ENCODE measurements at places on chromosomes 11 and 22.
A peak's percentile ranks its signal among the peaks of the same experiment; 100 is the strongest.

DNA sequence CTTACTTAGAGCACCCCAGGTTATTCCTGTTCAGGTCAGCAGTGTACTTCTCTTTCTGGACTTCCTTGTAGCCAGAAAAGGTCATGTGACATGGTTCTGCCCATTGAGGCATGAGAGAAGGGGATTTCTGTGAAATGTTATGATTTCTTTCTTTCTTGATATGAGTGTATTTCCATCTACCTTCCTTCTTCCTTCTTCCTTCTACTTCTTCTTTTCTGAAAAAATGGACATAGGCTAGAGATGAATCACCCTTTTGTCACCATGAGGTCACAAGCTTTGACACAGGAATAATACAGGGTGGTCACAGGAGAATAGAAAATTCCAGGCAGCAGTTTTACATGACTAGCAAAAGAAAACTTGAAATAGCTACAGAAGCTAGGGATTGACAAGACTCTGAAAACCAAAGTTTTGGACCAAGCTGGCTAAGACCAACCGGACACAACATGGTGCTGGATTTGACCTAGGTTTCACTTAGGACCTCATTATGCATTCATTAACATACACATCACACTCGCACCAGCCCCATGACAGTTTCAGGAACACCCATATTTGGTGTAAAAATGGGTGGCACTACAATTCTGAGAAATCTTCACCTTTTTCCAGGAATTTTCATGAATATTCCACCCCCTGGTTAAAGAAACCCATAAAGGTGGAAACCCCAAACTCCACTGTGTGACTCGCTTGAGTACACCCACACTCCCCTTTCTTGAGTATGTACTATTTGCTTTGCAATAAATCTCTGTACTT lies 21.2 kb upstream of the MAP6 start:
- DNase-seq = no peak

DNA sequence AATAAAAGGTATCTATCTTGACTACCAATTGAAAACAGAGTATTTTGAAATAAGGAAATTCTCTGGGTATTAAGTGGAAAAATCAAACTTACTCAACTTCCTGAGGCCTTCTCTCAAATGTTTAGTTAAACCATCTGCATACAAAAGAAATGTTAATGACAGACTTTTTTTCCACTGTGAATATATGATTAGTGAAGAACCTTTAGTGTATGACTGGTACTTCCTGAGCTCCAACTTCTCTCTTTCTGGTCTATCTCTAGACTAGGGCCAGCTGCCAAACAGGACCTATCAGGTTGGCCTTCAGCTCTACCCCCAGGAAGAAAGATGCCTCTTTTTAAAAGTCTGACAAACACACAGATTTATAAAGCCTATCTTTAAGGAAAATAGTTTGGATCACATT lies 68.8 kb upstream of the SCUBE2 start:
- DNase-seq = no peak

DNA sequence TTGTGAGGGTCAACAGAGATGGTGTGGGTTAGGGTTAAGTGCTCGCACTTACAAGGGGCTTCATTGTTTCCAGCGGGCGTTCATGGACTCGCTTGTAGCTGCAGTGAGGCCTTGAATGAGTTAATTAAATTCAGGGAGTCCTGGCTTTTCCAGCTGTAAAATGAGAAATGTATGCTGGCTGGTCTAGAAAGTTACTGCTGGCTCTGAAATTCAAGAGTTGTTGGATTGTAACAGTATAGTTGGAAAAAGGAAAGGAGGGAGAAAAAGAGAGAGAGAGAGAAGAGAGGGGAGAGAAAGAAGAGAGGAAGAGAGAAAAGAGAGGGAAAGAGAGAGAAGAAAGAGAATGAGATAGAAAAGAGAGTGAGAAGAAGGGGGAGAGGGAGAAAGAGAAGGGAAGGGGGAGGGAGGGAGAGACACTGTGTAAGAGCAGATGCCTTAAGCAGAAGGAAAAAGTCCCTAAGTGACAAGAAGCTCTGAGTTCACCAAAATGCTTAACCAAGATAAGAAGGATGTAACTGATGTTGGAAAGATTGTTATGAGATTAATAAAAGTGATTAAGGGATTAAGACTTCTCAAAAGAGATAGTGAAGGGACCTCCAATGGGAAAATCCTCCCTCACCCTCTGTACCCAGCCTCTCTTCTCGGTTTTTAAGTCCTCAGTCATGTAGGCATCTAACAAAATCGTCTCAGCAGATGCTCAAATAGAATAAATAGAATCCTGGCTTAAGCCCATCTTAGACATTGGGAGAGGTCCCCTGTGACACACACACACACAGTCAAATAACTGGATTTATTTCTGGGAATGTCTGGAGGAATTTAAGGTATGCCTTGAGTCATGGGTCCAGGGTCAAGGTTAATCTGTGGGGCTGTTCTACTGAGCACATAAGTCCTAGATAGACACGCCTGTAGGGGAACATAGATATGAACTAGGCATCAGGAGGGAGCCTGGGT lies 477.9 kb downstream of the MIAT start:
- DNase-seq = no peak

DNA sequence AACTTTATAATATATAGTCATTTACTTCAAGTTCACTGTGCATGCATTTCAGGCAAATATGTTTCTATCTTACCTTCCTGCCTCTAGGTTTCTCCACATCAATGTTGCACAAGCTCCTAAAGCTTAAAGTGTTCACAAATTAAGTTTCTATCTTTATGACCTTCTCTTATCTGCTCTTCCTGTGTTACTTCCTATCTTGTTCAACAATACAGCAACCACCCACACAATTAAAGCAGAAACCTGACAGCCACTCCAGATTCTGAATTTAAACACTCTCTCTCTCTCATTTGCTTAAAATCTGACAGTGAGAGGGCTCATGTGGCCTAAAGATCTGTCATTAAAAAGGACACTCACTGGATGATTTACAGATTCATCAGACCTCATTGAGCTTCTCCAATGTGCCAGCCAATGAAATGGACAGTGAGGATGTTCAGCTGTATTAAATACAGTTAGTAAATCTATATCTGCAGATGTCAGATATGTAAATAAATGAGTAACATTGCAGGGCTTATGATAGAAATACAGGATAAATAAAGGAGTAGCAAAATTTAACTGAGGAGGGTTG lies 10.9 kb downstream of the PDGFD start:
- DNase-seq = no peak

DNA sequence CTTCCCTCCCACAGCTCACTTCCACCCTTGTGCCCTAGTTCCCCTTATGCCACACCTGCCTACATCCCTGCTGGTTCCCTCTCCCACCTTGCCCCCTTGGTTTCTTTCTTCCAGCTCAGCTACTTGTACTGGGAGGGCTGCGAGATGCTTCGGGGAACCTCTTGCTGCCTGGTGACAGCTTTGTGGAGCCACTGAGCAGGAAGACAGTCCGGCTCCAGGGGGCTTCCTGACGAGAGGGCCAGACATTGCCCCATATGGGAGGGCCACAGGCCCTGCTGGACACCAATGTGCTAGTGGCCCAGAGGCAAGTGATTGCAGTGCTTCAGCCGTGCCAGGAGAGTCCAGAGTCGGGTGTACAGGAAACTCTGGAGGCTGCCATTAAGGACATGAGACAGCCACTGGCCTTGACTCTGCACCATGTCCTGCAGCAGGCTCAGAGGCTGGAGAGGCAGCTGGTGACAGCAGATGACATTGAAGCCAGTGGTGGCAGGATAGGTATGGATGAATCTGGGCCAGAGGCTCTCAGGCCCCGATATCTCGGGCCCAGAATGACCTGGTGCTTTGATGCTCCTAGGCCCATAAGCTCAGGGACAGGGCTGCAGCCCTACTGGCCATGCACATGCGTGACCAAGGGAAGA lies 54.3 kb downstream of the BTG4 start:
- no peak for DNase-seq

- DNase-seq = no peak
Observed at GRCh38 chr11:134330611-134331353, 1.0 kb upstream of the GLB1L2 start.

DNA sequence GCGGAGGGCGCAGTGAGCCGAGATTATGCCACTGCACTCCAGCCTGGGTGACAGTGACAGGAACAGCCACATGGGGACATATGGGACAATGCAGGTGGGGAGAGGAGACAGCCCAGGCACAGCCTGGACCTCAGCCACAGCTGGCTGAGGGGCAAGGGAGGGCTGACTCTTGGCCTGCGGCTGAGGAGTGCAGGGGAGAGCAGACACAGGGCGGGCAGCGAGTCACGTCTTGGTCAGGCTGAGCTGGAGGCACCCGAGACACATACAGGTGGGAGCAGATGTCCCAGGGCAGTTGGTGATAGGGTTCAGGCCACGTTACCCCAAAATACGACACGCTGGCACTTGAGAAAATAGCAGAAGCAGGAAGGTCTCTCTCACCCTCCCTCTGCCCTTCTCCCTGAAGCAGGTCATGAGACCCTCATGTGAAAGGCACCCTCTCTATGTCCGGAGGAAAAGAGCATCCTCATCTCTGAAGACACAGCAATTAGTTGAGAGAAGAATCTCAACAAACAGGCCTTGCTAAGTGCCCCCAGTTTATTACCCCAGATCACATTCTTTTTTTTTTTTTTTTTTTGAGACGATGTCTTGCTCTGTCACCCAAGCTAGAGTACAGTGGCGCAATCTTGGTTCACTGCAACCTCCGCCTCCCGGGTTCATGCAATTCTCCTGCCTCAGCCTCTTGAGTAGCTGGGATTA lies 10.5 kb downstream of the KIAA0930 start:
- DNase-seq = no peak

DNA sequence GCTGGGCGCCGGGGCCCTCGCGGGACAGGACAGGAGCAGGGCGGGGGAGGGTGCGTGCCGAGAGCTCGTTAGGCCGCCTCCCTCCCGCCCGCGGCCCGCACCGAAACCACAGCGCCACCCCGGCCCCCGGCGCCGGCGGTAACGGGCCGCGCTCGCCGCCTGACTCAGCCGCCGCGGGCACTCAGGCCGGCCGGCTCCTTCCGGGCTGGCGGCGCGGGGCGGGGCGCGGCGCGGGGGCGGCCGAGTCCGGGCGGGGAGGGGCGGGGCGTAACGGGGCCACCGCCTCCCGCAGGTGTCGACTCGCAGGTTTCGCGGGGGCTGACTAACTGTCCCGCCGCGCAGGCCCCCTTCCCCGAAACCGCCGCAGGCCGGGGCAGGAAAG lies at the start of gene AP5B1:
Gene AP5B1, minus strand, starts transcription at position 207 of the 382 bp plus-strand sequence. CDS start 385 bp downstream, outside the sequence.
- no peak for DNase-seq

DNA sequence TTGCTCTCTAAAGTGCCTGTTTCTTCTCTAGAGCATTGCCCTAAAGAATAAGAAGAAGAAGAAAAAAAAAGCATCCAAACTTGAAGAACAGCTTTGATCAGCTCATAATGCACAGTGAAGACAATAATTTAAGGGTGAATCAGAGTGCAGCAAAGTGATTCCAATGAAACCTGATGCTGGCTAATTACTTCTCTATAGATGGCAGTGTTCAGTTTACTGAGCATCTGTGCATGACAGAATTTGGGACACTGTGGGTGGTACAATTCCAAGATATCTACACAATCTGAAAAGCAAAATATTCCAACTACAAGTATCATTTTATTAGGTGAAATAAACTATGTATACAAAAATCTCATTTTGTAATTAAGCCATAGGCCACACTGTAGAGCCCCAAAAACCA lies 450.5 kb upstream of the CCDC90B start:
- peak; percentile 34 for DNase-seq

DNA sequence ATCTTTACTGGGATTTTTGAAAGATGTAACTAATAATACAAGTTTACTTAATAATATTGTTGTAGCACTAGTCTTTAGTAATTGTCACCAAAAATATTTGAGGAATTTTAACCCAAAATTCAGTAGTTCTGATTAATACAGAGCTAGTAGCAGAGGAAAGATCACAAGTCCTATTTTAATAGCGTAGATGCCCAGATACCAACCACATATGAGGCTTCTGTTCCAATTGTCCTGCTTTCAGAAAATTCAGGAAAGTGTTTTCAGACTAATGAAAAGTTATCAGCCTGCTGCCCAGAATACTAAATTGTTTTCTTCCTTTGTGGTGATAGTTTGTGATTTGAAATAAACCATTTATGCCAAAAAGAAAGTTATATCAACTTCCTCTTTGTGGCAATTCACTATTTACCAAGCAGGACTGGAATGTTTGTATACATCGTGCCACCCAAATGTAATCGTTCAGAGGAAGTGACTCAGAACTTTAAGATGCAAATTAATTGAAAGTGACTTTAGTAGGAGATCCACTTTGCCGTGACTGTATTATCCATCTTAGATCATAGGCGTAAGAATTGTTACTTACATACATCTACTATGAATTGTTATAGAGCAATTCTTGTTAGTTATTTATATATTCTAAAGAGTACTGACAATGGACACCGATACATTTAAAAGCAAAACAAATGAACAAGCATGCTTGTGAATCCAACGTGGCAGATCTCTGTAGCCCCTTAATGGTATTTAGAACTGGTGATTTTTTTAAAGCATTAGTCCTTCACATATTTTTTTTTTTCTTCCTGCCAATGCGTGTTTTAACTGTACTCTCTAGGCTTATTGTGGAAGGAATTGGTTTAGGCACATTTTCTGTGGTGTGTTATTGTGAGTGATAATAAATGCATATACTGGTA lies 231.0 kb downstream of the DDX10 start:
- DNase-seq = no peak

DNA sequence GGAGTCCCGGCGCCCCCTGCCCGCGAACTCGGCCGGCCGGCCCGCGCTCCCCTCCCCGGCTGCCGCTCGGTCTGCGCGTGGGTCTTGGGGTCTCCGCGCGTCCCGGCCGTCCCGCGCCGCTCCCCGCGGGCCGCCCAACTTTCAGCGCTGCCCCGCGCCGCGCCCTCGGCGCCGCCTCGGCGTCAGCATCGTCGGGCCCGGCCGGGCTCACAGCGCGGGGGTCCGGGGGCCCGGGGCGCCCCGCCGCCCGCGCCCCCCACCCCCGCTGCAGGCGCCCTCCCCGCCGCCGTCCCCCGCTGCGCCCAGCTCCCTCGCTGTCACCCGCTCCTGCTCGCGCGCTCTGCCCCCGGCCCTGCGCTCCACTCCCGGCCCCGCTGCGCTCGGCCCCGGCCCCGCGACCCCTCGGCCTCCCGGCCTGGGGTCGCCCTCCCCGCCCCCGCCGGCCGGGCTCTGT lies at the start of gene KCNJ4:
Gene KCNJ4, minus strand, starts transcription at position 124 of the 454 bp plus-strand sequence. CDS start 27,067 bp downstream, outside the sequence.
- DNase-seq = no peak

- no peak for DNase-seq
Observed at GRCh38 chr11:131955904-131956303, 585.5 kb downstream of the NTM start.

- no peak for DNase-seq
Observed at GRCh38 chr22:45254789-45255278, 14.1 kb upstream of the KIAA0930 start.

DNA sequence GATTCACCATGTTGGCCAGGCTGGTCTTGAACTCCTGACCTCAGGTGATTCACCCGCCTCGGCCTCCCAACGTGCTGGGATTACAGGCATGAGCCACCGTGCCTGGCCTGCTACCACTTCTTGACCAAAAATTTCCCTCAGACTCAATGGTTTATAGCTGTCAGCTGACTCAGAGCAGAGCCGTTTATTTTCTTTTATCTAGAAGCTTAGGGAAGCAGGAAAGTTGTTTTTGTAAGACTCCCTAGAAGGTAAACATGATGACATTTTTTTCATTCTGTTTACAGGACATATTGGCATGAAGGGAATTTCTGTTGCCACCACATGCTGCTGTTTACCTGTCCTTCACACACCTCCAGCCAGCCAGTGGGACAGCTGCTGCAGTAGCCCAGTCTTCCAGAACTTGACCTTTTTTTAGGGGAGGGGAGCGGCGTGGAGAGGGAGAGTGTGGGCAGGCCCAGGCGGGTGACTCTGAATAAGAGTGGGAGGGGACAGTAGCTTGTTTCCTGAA lies 56.1 kb upstream of the PTPRJ start:
- DNase-seq = no peak
